ENCODE measurements at places on chromosomes 13 and 19.

DNA sequence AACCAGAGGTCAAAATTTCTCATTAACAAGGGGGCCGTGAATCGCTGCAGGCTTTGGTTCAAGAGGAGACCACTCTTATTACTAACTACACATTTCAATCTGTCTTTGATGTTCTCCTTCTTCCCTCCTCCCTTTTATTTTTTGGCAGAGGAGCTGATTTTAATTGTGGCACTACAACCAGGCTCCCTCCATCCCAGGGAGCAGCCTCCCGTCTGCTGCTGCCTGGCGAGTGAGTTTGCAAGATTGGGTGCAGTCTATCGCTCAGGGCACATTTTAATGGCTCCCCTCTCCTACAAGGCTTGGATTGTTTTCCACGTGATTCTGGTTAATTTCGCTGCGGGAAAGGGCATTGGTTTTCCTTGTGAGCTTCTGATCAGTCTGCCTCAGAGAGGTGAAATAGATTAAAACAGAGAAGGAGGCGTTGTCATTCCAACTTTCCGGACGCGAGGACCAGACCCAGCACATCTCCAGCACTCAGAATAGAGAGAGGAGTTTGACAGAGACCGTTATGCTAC lies 81.4 kb downstream of the KCTD15 start:
- DNase-seq, result no peak

DNA sequence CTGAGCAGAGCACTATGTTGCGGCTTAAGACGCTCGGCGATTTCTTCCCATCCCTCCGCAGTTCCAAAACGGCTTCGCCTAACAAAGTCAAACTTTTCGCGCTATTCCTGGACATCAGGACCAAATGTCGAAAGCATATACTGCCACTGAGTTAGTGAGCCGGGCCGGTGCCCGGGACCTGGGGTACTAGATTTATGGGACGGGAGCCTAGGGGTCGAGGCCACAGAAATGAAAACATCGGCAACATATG lies 699 bp downstream of the RCBTB2 start:
- peak; percentile 58 for DNase-seq

- DNase-seq, result no peak
These were observed 83.9 kb downstream of the OLFM4 start for GRCh38 chr13:53112522-53112921.

DNA sequence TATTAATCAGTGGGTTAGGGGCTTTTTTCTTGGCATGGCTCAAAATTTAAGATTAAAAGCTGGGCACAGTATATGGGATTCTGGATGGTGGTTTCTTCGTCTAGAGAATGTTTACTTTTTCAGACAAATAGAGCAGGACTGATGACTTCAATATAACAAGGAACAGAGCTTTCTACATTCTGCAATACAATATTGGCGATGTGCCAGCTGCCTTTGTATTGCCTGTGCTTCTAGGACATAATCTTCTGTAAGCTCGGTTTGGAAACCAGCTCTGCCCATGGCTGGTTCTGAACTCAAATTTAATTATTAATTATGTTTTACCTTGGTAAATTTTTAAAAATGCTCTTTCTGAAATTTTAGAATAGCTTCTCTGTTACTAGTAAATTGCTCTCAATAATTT lies 139.1 kb upstream of the TRPC4 start:
- DNase-seq, result no peak

- no peak for DNase-seq
These were observed 8.0 kb upstream of the PDE4C start for GRCh38 chr19:18234194-18234593.

- no peak for DNase-seq
These were observed 1.2 kb downstream of the MAP1S start for GRCh38 chr19:17720440-17720839.

DNA sequence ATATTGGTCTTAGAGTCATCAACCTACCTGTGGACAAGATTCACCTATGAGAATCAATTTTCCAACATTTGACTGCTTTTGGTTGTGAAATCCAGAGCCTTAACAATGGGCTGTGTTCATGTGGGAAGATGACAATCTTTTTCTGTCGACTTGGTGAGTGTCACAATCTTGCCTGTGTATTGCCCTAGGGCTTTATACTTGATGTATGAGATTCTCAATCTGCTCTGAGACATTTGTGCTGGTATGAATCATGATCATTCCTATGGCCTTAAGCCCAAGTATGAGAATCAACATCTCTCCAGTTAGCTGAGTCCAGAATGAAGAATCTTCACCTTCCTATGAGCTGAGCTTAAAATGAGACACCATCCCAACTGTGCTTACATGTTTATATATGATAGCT lies 68.7 kb downstream of the ZNF726 start:
- DNase-seq, result no peak

GRCh38 chr19:15439821-15440641 lies 9.7 kb downstream of the WIZ start:
- DNase-seq, result no peak

DNA sequence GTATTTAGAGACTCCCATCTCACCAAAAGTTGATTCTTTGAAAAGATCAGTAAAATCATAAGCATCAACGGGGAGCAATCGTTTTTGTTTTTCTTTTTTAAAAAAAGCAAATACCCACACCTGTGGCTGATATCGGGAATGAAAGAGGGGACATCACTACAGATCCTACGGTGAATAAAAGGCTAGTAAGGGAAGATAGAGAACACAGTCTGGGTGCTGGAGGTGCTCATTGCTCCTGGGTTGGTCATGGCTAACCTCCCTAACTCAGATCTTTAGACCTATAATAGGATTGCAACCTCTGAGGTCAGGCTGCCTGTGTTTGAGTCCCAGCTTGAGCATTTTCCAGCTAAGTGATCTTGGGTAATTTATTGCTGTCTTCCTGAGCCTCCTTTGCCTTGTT lies 1.1 kb downstream of the EHD2 start:
- no peak for DNase-seq

GRCh38 chr13:77184455-77184854 lies 142.4 kb downstream of the MYCBP2 start:
- no peak for DNase-seq

GRCh38 chr13:104014803-104015645 lies 948.8 kb upstream of the SLC10A2 start:
- no peak for DNase-seq

DNA sequence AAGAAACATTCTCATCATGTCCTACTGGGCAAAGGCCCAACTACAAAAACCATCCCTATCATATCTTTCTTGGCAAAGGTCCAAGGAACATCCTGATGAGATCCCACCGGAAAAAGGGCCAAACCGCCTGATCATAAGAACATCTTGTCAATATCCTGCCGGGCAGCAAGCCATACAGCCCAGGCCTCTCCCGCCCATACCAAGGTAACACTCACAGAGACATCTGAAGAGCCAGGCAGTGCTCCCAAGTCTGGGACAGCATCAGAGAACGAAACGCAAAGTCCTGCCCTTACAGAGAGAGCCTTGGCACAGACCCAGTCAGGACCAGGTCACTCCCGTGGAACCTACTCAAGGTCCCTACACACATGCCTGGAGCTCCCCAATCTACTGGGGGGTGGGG lies 18.5 kb upstream of the ZNF331 start:
- DNase-seq, result no peak

GRCh38 chr13:62093984-62094780 lies 678.5 kb upstream of the PCDH20 start:
- DNase-seq, result no peak

GRCh38 chr19:48997972-48998371 lies 4.3 kb downstream of the RUVBL2 start:
- peak; percentile 49 for DNase-seq

GRCh38 chr13:70896136-70896535 lies 787.9 kb upstream of the KLHL1 start:
- no peak for DNase-seq

DNA sequence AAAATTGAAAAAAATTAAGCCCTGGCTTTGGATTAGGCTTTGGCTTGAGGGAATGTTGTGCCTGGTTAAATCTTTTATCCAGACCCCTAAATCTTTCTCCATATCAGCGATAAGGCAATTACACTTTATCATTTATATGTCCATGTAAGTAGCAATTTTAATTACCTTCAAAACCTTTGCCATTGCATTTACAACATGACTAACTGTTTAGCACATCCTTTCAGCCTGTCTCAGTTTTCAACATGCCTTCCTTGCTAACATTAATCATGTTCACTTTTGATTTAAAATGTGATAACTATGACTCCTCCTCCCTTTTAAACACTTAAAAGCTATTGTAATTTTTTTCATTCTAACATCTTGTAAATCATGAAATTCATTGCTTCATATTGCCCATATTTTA lies 583.7 kb downstream of the SLITRK1 start:
- DNase-seq, result no peak

- peak; percentile 94 for DNase-seq
These were observed 12.6 kb downstream of the XRCC1 start for GRCh38 chr19:43562698-43563241.

GRCh38 chr19:4759388-4760284 lies 31.9 kb upstream of the FEM1A start:
- DNase-seq, result peak; percentile 77

- DNase-seq, result no peak
These were observed 832.0 kb upstream of the SLITRK5 start for GRCh38 chr13:86839221-86839620.

DNA sequence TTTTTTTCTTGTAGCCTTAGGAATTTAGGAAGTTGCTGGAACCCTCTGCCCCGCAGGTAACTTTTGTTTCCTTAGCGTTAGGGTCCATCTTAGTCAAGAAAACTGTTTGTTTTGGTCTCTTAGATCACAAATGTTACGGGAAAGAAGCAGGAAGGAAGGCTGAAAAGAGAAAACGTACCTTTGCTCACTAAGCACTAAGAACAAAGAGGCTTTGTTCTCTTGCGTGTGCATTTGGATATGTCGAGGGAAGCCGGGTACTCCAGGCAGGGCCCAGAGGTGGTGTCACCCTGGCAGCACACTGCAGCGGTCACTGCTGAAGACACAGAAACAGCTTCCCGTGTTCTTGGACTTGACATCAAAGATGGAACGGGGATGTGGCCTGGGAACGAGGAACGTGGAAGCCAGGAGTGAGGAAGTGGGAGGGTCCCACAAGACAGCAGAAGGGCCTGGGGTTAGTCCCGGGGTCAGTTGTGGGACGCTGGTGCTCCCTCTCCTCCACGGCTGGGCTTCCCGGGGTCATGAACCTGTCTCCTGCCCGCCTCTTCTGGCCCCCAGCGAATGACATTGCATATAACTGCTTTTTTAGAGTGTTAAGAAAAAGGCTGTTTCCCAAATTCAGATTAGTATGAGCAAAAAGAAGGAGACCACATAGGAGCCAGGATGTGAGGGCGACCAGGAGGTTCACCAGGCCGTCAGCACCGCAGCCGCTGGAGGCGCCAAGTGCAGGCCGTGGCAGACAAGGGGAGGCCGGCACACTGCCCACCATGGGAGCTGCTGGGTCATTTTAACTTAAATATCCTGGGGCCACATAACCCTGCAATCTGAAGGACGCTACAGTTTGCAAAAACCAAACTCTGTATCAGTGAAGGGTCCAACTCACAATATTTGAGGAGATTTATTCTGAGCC lies 31.6 kb downstream of the ATP11A start:
- no peak for DNase-seq

DNA sequence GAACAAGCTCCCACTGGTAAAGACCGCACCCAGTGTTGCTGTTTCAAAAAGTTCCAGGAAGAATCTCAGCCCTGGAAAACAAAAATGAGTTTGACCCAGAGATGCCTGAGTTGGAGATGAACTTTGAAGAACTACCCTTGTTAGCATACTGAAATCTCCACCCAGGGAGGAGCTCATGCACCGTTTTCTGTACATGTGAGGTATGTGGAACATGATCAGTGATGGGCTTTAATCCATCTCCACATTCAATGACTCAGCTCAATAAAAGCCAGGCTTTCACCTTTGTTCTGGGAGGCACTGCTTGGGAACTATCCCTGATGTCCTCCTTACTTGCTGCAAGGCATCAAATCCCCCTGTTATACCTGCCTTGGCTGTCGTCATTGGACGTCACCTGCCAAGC lies 279.9 kb downstream of the UQCRFS1 start:
- DNase-seq, result no peak

DNA sequence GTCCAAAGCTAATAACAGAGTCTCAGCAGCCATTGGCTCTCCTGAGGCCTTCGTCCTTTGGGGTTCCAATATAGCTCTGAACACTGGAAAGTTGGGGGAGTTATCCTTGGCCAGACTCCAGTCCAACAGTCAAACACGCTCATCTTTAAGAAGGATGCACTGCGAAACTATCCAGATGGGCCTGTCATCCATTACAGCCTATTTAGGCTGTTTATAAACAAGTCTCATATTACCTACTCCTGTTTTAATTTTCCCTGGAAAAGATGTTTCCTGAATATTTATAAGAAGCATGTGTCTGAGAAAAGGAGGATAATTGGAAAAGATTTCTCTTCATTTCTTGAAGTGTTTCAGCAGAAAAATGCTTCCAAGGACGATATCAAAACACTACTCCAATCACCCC lies 170.7 kb downstream of the DCT start:
- DNase-seq, result no peak

GRCh38 chr19:53912653-53913052 lies 3.6 kb downstream of the CACNG7 start:
- DNase-seq, result no peak

DNA sequence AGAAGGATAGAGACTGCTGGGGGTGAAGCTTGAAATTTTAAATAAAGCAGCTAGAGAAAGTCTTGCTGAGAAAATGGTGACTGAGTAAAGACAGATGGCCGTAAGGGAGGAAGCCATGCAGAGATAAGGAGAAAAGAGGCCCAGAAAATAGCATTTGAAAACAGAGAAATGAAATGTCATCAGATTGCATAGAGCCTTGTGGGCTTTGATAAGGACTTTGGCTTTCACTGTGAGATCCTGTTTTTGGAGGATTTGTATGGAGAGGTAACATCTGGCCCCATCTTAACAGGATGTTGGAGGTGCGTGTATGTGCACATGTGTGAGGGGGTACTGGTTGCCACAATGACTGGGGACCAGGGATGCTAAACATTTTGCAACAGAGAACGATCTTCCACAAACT lies 19.5 kb upstream of the ATP8A2 start:
- no peak for DNase-seq

DNA sequence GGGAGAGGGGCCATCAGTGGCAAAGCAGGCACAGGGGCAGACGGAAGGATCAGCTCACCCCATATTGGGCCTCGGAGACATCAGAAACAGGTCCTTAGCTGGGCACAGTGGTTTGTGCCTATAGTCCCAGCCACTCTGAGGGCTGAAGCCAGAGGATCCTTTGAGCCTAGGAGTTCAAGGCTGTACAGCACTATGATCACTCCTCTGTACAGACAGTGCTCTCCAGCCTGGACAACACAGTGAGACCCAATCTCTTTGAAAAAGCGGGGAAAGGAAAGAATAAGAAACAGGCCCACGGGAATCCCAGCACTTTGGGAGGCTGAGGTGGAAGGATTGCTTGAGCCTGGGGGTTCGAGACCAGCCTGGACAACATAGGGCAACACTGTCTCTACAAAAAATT lies 6.0 kb downstream of the SERTAD1 start:
- DNase-seq, result no peak
